NCI-H1930 (cell line): ENCODE measurements at places on chromosomes 2 and 18.

GRCh38 chr2:10312437-10312957 lies 9.8 kb downstream of the HPCAL1 start:
- DNase-seq: no peak

GRCh38 chr2:40394597-40394996 lies 57.3 kb downstream of the SLC8A1 start:
- no peak for DNase-seq

DNA sequence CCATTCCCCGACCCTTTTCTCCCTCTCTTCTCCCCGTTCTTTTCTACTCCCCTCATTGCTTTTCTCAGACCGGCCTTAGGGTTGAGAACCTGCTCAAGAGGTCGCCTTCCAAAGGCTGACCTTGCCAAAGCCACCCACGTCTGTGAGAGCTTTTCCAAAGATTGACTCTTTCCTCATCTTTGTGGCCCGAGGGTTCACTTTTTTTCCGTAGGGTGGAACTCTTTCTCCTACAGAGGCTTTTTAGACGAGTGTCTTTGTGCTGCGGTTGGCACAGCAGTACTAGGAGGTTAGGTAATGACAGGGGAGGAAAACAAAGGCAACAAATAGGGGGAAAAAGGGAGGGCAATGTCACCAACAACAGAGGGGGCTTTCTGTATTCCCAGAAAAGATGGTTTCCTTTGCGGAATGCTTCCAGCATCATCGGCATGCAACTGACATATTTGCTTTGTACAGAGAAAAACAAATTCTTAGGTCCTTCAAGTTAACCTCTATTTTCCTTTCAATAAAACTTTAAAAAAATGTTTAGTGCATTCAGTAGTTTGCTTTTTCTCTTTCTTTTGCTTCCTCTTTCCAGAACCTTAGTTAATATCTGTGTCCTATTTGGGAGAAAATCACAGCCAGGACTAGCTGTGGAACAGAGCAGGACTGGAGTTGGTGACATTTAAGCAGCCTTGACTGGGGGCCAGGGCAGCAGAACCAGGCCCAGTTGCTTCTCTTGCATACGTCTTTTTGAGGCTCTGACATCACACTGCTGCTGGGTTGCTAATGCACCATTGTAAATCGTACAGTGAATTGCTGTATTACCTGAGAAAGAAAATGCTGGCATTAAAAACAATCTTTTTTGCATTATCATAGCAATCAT lies 188.1 kb upstream of the FANCL start:
- DNase-seq: no peak

DNA sequence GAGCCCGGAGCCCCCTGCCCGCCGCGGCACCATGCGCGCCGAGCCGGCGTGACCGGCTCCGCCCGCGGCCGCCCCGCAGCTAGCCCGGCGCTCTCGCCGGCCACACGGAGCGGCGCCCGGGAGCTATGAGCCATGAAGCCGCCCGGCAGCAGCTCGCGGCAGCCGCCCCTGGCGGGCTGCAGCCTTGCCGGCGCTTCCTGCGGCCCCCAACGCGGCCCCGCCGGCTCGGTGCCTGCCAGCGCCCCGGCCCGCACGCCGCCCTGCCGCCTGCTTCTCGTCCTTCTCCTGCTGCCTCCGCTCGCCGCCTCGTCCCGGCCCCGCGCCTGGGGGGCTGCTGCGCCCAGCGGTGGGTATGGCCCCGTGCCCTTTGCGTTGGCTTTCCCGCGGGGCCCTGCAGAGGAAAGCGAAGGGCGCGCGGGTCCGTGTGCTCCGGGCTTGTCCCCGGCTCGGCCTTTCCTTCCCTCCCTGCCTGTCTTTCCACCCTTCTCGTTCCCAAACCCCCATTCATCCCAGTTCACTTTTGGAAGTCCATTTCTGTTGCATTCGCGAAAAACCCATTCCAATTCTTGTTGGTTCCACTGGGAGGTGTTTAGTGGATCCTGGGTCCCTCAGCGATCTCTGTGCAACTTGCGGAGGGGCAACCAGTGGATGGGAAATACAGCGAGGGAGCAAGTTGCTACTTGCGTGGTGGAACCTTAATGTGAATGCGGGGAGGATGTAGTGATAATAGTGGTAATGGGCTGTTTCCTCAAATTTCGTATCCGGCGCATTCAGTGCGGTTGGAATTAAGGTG lies 599 bp downstream of the ADAM23 start:
- no peak for DNase-seq

DNA sequence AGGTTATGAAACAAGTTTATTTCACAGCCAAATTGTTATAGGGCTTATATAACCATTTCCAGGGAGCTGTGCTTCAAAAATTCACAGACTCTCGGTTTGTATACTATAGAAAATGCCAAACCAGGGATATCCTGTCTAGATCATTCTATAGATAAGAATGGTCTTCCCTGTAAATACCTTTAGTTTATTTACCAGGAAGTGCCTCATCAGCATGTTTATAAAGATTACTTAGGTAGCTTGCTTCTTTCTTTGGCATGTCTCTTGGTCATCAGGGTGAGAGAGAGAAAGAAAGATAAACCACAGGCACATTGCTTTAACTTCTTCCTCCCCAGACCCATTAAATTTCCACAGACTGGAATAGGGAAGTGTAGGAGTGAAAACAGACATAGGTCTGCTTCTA lies 439.4 kb downstream of the SPAG16 start:
- no peak for DNase-seq

GRCh38 chr18:51082571-51083267 lies 52.7 kb downstream of the SMAD4 start:
- no peak for DNase-seq

DNA sequence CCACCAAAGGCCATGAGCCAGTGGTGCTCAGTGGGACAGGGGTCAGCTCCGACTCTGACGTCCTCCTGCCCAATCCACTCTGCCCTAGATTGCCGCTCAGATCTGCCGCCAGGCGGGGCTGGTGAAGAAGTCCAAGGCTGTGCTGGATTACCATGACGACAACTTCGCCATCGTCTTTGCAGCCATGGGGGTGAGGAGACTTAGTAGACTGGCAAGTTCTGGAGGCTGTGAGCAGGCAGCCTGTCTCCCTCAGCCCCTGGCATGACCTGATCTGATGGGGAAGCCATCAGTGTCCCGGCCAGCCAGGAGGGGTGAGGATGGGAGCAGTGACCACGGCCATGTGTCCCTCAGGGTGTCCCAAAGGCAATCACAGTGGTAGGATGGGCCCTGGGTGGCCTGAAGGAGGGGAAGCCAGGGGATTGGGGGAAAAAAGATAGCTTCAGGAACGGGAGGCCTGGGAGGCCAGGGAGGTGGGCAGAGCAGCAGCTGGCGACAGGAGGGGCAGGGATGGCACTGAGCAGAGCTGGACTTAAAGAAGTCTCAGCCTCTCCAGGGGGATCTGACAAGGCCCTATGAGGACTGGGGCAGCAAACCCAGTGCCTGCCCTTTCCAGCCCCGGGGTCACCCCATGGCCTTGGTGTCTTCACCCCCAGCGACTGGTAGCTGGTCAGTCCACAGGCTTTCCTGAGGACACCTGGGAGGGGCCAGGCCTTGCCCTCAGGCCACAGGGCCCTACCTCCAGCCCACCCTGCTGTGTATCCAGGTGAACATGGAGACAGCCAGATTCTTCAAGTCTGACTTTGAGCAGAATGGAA lies 17.4 kb upstream of the ANKRD53 start:
- no peak for DNase-seq

DNA sequence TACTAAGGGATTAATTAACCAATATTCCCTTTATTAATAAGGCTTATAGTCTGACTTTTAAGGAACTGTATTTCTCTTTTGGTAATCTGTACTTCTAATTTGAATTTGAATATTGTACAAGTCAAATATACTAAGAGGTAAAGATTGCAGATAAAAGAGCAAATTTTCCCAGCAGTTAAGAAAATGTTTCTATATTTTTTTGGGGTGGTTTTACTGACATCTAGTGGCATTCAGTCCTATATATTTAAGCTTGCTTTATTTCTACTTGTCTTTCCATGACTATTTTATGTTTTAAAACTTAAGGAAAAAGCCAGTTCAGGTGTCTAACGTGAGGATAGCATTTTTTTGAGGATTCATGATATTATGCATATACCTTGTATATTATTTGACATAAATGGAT lies 41.6 kb downstream of the TDRD15 start:
- no peak for DNase-seq

GRCh38 chr2:11684894-11685460 lies 15.0 kb upstream of the NTSR2 start:
- no peak for DNase-seq

DNA sequence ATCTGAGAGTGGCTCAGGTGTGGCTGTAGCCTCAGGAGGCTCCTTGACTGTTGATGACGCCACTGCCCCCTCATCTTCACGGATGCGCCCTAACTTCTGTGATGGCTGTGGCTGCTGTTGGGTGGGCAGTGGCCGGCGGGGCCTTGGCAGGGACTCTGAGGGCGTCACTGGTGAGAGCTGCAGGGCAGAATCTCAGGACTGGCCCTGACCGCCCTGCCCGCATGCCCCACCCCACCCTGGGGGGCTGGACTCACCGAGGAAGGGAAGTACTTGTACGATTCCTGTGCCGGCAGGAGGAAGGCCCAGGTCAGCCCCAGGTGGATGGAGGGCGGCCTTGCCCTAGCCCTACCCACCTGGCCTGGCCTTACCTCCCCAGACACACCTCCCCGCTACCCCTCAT lies 2.4 kb downstream of the CXXC1 start:
- no peak for DNase-seq

DNA sequence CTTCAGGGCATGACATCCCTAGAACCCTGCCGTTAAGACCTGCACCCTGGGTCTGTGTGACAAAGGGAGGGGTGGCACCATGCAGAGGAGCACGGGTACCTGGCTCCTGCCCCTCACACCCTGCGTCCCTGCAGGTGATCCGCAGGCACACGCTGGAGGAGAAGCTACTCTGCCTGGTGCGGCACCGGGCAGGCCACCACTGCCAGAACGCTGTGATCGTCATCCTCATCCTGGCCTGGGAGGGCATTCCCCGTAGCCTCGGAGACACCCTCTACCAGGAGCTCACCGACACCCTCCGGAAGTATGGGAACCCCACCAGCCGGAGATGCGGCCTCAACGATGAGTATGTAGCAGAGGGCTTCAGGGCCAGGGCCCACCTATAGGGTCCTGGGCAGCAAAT lies 60.0 kb downstream of the BOLA3 start:
- DNase-seq: no peak

DNA sequence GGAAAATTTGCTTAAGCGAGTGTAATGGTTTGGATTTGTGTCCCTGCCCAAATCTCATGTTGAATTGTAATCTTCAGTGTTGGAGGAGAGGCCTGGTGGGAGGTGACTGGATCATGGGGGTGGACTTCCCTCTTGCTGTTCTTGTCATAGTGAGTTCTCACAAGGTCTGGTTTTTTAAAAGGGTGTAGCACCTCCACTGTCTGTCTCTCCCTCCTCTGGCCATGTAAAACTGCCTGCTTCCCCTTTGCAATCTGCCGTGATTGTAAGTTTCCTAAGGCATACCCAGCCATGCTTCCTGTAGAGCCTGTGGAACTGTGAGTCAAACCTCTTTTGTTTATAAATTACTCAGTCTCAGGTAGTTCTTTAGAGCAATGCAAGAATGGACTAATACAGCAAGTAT lies 6.6 kb downstream of the YIPF4 start:
- no peak for DNase-seq

GRCh38 chr2:88016086-88016959 lies at the start of gene RNU2-63P:
Gene RNU2-63P, minus strand, starts transcription at chr2:88016547.
- peak; percentile 81 for DNase-seq

- no peak for DNase-seq
Measured at GRCh38 chr2:54901224-54901986, 148.8 kb downstream of the RTN4 start.

DNA sequence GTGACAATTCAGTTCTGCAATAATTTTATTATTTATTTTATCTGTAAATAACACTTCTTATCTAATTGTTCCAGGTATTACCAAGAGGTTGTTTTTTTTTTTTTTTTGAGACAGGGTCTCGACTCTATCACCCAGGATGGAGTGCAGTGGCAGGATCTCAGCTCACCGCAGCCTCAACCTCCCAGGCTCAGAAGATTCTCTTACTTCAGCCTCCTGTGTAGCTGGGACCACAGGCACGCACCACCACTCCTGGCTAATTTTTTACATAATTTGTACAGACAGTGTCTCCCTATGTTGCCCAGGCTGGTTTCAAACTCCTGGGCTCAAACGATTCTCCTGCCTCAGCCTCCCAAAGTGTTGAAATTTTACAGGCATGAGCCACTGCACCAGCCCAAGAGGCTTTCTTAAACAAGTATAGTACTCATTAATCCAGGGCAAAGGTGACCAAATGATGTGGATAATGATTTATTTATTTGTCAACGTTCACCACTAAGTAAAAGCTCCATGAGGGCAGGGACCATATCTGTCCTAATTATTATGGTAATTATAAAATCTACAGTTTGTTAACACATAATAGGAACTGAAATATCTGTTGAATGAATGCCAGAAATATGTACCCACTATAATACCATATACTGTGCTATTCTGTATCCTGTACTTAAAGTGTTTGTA lies 12.0 kb downstream of the STK17B start:
- no peak for DNase-seq

GRCh38 chr18:76476665-76477561 lies 18.1 kb downstream of the ZNF516 start:
- no peak for DNase-seq

DNA sequence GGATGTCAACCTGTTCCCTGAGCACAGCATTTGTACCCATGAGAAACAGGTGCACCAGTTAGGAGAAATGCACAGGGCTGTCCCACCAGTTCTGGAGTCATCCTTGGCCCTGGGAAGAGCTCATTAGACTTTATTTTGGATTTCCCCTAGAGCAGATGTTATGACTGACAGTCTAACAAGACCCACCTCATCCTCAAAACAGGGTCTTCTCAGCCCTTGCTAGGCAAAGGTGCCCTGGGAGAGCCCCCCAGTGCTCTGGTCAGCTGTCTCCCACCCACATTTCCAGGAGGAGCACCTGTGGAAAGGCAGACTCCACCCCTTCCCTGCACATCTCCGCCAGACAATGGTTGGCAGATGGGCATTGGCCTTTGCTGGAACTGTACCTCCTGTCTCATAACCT lies 5.7 kb upstream of the SP100 start:
- no peak for DNase-seq

GRCh38 chr2:226673314-226673723 lies 126.3 kb downstream of the IRS1 start:
- no peak for DNase-seq

GRCh38 chr2:164430166-164430783 lies 191.0 kb downstream of the GRB14 start:
- peak; percentile 1 for DNase-seq

GRCh38 chr2:65382776-65383357 lies 49.5 kb downstream of the SPRED2 start:
- DNase-seq: no peak

DNA sequence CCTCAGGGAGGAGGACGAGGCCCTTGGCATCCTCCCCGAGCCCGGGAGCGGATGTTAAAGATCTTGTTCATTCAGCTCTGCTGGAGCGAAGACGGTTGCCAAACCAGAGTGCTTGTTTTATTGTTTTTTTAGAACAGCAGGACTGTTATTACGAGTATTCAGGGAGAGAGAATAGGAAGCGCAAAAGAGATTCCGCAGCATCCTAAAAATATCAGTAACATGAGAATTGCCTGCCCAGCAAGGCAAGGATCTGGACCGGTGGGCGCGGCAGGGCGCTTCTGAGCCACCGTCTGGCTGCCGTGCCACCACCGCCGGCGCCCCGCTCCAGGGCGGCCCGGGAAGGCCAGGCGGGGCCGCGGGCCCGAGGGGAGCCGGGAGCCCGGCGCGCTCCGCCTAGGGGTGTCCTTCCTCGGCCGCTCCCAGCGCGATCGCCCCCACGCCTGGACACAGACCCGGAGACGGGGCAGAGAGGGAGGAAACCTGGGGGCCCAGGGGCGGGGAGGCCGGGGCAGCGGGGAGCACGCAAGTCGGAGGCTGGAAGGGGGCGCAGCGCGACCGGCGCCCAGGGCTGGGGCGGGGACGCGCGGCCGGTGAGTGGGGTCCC lies 843 bp downstream of the CYS1 start:
- no peak for DNase-seq
